ENCODE measurements at places on chromosomes 11 and 22.

- DNase-seq: no peak
These were observed 67.3 kb upstream of the CDON start for GRCh38 chr11:126129727-126130671.

GRCh38 chr11:2737226-2737590 lies 37.4 kb upstream of the KCNQ1OT1 start:
- no peak for DNase-seq

DNA sequence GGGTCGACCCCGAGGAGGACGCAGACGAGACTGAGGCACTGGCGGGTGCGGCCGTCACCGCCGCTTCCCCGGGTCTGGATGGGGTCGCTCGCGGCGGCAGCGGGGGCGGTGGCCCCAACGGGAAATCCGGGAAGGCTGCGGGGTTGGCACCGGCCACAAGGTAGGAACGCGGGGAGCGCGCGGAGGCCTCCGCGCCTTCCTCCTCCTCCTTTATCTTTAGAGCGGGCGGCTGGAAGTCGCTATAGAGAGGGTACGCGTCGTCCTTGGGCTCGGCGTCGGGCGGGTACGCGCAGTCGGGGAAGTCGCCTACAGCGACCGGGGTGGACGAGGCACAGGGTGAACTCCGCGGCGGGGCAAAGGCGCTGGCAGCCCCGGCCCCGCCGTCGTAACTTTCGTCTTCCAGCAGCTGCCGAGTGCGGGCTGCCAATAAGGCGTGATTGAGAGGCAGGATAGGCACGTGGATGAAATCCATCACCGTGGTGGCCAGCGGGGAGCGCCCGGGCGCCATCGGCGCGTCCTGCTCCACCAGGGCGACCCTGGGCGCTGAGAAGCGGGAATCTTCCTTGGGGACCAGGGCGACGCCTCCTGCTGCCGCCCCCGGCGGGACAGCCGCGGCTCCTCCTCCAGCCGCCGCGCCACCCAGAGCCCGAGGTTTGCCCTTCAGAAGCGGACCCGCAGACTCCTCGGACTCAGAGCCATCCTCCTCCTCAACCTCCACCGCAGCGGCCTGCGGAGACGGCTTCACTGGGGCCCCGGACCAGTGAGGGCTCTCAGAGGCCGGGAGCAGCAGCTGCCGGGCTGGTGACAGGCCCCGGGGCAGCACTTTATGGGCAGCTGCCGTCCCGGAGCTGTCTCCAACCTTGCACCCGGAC lies 1.7 kb downstream of the PGR start:
- DNase-seq: no peak

GRCh38 chr11:65781962-65782815 lies 1.4 kb upstream of the AP5B1 start:
- DNase-seq: no peak

DNA sequence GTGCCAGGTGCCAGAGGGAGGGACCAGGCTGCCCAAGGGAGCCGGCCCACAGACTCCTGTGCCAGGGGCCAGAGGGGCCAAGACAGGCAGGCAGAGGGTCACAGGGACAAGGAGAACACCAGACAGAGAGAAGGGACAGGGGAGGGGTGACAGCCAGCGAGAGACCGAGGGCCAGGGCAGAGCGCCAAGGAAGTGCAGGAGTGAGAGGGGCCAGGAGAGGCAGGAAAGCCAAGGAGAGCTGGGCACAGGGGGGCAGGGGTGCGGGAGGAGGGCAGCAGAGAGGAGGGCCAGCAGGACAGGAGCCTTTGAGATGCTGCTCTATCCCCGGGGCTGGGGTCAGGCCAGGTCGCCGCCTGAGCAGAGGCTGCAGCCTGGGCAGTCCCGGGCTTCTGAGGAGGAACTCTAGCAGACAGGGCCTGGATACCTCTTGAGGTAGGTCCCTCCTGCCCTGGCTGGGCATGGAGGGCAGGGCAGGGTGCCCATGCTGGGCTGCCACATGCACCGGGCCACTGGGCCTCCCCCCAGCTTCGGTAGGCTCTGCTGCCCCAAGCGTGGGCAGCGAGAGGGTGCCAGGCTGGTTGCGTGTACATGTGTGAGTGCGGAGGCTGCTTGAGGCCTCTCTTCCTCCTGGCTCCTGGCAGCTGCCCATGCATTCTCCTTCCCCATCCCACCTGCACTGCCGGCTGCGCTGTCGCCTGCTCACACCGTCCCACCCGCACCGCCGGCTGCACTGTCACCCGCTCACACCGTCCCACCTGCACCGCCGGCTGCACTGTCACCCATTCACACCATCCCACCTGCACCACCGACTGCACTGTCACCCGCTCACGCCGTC lies 12.2 kb downstream of the LSP1 start:
- DNase-seq: no peak

DNA sequence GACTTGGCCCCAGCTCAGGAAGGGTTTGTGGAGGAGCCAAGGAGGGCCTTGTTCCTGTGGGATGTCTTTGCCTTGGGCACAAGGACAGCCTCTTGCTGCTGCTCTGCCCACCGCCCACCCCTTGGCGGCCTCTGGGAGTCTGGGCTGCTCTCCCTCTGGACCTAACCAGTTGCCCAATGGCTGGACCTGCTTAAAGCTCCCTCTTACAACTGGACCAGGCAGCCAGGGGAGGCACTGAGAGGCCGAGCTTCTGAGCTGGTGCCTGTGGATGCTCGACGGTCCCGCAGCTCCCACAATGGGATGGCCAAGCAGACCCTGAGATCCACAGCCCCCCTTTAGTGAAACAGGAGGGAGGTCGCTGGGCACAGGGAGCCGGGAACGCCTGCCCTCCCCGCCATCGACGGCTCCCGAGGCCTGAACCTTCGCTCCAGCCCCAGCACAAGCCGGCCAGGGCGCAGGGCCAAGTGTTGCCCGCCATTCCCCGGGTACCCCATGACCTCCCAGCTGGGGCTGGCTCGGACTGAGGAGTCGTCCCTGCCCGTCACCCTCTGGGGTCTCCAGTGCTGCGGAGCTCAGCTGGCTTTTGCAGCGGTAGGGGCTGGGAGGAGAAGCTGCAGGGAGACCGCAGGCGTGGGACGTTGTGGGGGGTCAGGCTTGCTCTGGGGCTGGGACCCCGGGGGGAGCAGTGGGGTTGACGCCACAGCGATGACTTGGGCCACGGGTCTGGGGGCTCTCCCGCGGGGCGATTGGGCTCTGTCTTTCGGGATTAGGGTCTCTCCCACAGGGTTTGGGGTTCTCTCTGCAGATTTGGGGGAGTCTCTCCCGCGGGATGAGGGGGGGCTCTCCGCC lies 584 bp upstream of the GAL start:
- no peak for DNase-seq

GRCh38 chr11:78612721-78613377 lies 38.2 kb upstream of the NARS2 start:
- DNase-seq: no peak

GRCh38 chr11:59285716-59286260 lies 72.9 kb upstream of the OR5AN1 start:
- no peak for DNase-seq
